ENCODE measurements at places on chromosomes 6 and 20. TPM values are rescaled to one million over a fixed set of nuclear protein-coding genes. Genes with fewer than 3 reads are reported as not detected.

Gene PLCB1
- 2.5 TPM for total RNA-seq

Gene OR2H2
- not detected for total RNA-seq

Gene TRIM31
- total RNA-seq, result 3.0 TPM

Gene SLC17A9
- total RNA-seq, result 5.5 TPM

Gene HRH3
- not detected for total RNA-seq

Gene FOXA2
- 2.3 TPM for total RNA-seq

Gene HLA-DQA1
- not detected for total RNA-seq

Gene TSBP1
- total RNA-seq, result not detected

Gene TAGAP
- not detected for total RNA-seq

Gene TOX2
- total RNA-seq, result not detected

Gene MOG
- total RNA-seq, result not detected

Gene PERP
- 255 TPM for total RNA-seq

Gene CLPSL1
- not detected for total RNA-seq

GRCh38 chr20:24337069-24337468, 132.4 kb upstream of the SYNDIG1 start:
- no peak for DNase-seq

GRCh38 chr6:31513456-31514165, 15.2 kb upstream of the MCCD1 start:
- DNase-seq, result no peak

- DNase-seq, result no peak
These were observed 80.0 kb downstream of the EYS start for GRCh38 chr6:65627015-65627414.

DNA sequence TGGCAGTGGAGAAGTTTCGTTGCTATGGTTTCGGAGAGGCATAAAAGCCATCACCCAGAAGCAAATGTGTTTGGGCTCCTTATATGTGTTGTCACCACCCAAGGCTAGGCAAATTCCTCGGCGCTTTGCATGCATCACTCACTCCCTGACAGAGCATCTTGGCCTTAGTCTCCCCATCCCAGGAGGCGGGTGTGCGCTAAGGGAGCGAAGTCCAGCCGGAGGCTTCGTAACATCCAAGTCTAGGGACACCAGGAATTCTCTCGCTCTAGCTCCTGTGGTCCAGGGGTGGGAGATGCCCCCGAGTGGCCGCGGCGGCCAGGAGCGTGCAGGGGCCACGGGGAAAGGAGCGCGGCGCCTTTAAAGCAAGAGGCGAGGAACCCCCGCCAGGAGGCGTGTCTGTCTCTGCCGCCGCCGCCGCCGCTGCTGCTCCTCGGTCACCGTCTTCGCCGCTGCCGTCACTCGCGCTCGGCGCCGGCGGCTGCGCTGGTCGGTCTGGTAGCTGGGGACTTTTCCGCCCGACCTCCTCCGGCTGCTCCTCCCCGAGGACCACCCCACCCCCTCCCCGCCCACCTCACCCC, at the start of gene GRIK2:
GRIK2 (plus strand) TSS at position 458 of the 578 bp plus-strand sequence.
- DNase-seq, result peak; percentile 52

DNA sequence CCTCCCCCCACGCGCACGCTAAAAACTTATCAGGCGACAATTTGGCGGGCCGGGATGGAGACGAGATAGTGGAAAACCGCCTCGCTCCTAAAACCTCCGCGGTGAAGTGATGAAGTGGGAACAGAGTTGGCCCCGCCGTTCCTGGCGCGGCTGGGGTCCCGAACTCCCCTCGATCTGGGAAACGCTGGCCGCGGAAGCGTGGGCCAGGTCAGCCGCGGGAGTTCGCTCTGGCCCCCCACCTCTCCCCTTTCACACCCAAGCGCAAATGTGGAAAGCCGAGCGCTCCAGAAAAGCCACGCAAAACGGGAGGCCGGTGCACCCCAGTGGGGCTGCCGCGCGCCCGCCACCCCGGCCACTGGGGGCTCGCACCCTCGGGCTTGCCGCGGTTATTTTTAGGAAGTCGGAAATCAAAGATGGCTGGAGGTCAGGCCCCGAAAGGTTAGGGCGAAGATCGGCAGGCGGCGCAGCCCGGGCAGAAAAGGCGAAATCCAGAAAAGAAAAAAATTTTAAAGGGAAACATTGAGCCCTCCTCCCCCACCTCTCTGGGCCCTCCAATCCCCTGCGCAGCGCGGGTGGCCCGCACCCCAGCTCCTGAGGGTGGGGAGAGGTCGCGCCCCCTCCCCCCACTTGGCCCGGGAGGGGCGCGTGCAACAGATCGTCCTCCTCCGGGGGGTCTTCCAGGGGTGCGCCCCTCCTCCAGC, 1.0 kb downstream of the SALL4 start:
- DNase-seq, result no peak

DNA sequence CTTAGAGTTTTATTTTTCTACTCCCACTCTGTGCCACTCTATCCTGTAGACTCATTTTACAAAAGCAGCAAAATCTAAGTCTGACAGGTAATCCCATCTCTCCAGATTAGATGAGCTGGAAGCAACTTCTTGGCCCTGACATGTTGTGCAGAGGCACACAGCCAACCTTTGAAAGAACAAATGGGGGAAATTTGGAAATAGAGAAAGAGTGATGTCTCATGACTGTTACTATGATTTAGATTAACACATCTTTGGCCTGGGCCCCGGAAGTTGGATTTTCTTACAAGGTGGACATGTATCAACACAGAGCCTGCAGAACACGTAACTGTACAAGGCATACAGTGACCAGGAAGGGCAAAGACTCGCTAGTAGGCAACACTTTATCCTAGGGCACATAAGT, 227.7 kb downstream of the MYLK4 start:
- no peak for DNase-seq

DNA sequence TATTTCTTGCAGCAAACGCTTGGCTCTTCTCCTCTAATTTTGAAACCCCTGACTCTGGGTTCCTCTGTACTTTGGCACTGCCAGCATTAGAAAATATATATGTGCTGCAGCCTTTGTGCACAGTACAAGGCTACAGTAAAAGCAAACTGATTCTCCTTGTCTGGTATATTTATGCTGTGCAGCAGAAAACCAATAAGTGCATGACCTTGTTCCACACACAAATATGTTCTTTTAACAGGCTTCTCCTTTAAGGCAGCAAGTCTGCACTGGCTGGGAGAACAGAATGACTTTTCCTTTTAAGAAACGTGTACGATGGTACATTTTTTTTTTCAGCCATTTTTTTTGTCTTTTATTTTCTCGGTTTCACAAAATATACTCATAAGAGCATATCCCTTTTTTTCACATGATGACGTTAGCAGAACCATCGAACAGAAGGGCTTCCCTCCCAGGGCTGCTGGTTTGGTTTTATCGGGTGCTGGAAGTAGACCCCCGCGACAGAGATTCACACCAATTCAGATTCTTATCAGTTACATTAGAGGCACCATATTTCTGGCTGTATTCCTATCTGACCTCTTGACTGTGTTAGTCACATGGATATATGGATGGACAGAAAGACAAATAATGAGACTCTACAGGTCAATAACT, 129.9 kb upstream of the ARID1B start:
- DNase-seq, result no peak

DNA sequence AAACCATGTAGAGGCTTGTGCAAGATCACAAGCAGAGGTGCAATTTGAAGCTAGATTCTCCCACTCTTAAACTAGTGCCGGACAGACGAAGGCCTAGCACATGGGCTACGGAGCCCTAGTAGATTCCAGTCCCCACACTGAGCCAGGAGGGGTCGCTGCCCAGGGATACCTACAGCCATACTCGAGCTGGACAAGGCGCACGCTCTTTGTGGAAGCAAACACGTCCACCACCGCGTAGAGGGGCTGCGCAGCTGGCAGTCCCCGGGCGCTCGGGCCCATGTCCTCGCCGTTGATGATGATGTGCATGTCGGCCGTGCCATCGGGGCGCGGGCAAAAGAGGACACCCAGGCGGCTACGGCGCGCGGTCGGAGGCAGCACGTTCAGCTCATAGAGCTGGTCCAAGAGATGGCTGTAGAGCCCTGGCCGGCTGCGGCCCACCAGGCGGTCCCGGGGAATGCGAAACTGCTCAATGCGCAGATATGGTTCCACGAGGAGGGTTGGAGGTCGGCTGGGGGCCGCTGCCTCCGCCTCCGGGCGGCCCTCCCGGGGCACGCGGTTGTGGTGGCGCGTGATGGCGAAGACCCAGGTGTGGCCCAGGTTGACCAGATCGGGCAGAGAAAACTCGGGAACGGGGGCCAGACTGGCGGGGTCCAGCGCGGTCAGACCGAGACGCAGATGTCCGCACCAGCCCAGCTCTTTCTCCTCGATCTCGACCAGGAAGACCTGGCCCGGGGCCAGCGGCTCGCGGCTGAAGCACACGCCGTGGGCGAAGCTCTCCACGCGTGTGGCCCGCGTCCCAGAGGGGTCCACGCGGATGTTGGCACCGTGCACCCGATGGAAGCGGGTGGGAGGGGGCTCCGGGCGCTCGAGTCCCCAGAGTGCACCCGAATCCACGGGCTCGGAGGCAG, 677 bp downstream of the NEURL2 start:
- no peak for DNase-seq

GRCh38 chr6:159089443-159089842, 44.7 kb upstream of the TAGAP start:
- DNase-seq, result no peak

DNA sequence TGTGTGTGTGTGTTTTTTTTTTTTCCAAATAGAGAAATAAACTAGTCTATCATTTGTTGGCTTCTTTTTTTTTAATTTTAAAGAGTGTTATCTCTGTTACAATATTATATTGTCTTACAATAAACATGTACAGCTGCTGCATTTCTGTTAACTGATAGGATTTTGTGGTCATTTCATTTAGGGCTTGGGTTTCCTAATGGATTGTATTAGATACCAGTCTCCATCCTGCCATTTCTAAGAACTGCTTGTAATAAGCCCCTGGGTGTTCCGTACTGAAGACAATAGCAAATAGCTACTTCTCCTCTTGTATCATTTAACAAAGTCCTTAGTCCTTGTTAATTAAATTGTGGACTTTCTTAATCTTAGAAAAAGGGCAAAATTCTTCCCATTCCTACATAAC, 45.7 kb downstream of the SOBP start:
- no peak for DNase-seq

DNA sequence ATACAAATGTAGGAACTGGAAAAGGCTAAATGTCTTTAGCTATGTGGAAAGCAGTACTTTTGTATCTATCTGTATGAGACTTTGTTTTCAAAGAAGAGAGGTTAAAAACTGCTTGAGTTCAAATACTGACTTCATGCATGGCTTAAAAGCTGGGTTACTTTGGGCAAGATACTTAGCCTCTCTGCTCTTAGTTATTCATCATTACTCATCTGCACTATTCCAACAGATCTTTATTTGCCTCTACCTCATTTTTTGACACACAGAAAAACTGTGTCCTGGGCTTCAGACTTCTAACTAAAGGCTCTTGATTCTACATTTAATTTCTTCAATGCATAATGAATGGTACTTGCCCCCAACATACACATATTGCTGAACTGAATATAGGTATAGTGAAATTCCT, 114.8 kb downstream of the DST start:
- no peak for DNase-seq

- no peak for DNase-seq
These were observed 123.4 kb upstream of the GPR6 start for GRCh38 chr6:109854541-109855308.

GRCh38 chr20:3889489-3890397, 556 bp downstream of the PANK2 start:
- peak; percentile 50 for DNase-seq

DNA sequence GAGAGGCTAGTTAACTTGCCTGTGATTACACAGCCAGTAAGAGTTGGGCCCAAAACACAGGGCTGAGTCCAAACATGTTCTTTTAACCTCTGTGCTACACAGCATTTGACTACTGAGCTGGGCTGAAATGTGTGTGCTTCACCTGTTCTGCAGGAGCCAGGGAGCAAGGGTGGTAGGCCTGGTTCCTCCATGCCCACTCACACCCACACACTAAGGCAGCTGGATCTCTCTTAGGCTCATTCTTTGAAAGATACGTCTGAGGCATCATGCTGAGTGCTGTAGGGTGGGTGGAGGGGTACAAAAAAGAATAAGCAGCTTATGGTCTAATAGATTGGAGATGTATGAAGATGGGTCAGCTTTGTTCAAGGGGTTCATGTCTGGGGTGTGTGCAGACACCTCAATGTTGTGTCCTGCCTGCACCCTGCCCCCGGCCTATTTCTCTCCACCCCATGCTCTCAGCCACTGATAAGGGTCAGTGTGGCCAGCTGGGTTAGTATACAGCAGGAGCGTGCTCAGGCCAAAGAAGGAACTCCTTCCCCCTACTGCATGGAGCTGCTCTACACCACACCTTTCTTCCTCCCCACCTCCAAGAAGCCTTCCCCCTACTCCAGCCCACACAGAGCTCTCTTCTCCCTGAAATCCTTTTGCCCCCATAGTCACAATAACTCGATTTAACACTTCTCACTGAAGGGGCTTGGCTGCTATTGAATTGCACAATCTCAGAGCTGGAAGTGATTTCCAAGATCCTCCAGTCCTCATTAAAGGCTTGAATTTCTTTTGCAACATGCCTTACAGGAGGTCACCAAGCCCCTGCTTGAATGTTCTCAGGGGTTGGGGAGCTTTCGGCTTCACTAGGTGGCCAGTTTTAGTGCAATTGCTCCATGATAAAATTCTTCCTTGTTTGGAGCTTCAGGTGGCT, 3.4 kb downstream of the PPP2R5D start:
- DNase-seq, result no peak

GRCh38 chr20:1654996-1655395, 2.6 kb downstream of the SIRPG start:
- no peak for DNase-seq

DNA sequence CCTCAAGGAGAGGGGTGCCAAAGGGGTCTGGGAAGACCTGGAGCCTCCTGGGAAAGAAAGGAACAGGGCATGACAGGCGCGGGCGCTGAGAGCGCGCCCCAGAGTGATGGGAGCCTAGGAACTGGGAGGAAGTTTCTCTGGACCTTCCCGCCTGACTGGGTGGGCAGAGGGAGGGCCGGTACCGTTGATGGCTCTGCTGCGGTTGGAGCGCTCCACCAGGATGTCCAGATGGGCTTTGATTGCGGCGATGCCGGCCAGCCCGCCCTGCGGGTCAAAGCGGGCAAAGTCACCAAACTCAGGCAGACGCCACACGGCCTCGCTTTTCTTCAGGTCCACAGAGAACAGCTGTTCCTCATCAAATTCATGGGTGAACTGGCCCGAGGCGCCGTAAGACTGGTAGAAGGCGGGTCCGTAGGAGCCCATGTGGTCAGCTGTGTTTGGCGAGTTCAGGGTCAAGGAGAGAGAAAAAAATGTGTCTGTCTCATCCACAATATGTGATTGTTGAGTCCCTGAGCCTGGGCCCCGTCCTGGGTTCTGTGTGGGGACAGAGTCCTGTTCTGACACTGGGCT, 1.5 kb downstream of the HLA-DOA start:
- DNase-seq, result no peak

DNA sequence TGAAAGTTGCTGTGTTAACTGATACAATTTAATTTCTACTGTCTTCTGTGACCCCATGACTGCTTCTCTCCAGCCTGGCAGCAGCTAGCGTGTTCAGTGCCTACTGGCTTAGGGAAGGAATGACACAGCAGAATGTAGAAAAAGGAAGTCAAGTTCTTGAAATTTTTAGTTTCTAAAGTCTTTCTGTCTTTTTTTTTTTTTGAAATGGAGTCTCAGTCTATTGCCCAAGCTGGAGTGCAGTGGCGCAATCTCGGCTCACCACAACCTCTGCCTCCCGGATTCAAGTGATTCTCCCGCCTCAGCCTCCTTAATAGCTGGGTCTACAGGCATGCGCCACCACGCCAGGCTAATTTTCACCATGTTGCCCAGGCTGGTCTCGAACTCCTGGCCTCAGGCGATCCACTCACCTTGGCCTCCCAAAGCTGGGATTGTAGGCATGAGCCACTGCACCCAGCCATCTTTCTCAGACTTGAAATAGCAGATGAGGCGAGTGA, 39.3 kb downstream of the PCNA start:
- DNase-seq, result peak; percentile 31

- DNase-seq, result peak; percentile 80
These were observed 1.4 kb downstream of the AKIRIN2 start for GRCh38 chr6:87700397-87701343.
